MV-4-11 (cell line): ENCODE measurements at places on chromosomes 5 and 9.

DNA sequence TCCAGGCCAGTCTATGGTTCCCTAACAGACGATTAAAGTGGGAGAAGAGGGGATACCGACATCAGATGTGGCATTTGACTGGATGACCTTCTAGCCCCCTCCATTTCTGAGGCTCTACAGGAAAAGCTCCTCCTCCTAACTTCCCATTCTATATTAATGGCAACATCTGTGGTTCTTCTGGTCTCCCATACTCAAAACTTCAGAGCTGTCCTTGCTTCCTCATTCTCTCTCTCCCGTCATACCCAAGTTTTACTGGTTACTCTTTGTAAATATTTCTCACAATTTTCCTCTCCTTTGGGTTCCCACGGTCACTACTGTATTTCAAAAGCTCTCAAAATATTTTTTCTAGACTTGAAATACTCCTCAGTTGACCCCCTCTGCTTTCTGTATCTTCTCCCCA is 36.0 kb upstream of the IL7R start:
- peak; percentile 93 for DNase-seq

- no peak for DNase-seq
These were observed 490.5 kb upstream of the ZNF608 start for GRCh38 chr5:125236981-125237380.

- peak; percentile 30 for DNase-seq
These were observed 684 bp downstream of the DNAJA1 start for GRCh38 chr9:33025572-33026342.

GRCh38 chr5:7533941-7534340 is 138.0 kb downstream of the ADCY2 start:
- DNase-seq: no peak

DNA sequence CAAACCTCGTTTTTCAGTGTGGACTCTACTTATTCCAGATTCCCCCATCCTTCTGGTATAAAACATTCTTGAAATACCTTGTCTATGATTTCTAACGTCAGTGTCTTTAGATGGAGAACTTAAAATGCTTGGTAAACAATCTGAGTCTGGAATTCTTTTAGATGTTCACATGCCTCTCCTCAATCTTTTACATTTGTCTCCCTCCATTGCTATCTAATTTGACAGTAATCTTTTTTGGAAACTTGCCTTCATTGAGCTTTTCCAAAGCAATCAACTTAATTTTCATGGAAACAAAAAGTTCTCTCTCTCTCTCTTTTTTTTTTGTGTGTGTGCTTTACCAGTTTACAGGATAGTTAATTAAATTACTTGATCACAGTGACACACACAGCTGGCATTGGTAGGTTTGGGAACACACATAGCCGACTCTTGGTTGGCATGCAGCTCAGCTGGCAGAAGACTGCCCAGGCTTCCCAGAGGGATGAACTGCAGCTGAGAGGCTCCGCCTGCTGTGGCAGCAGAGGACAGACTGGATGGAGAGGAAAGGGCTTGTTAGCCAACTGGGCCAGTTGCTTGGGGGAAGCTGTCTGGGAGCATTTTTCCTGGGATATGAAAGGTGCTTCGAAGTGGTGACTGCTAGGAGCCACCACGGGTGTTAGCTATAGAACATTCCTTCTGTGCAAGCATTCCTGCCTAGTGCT is 271.3 kb downstream of the ZSWIM6 start:
- DNase-seq: no peak

GRCh38 chr5:36786448-36787012 is 90.0 kb upstream of the NIPBL start:
- DNase-seq: no peak

DNA sequence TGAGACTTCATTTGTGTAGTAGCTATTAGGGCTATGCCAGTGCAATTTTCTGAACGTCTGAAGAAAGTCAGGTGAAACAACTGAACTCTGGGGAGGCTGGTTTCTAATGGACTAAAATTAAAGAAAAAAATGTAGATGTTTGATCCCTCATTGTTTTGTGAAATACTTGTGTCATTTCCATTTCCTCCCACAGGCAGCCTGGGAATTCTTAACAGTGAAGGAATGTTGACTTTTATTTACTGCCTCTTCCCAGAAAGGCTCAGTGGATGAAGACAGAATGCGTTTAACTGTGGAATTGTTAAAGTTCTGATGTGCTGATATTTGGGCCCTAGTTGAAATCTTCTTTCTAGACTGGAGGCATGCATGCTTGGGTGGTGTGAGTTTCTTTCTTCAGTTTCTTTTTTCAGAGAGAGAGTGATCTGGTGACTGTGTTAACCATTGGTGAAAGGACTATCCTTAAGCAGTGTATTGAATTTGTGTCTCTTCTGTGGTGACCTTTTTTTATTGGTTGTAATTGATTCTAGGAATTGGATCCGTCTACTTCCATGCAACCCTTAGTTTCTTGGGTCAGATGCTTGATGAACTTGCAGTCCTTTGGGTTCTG is 15.5 kb downstream of the ACER2 start:
- no peak for DNase-seq
